ENCODE measurements at places on chromosomes 1 and 21. TPM values are rescaled to one million over a fixed set of nuclear protein-coding genes. Genes with fewer than 3 reads are reported as not detected.

The GPR153 gene
- total RNA-seq: 11.3 TPM

The METTL13 gene
- total RNA-seq: 28.0 TPM

The PRPF38A gene
- 41.5 TPM for total RNA-seq

The HS2ST1 gene
- total RNA-seq: 28.5 TPM

Data from dorsolateral prefrontal cortex (tissue), 122 donors.